Lung microvascular endothelial cell (primary cell): ENCODE measurements at places on chromosomes 5 and 9.

DNA sequence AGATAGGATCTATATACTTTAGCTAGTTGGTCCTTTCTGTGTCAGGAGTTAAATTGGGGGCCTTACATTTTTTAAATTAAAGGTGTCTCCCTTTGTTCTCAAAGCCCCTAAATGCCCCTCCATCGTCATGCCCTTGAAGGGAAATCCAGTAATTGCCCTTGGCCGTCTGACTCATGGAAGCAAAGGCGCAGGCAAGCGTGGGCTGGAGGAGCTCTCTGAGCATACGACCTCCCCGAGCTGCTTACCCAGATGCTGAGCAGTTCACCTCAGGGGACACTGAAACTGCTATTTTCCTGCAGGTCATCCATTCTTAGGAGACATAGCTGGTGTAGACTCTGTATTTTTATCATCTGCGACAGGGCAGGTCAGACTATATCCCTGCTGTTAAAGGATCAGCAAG lies 23.0 kb downstream of the PCSK1 start:
- DNase-seq: no peak

DNA sequence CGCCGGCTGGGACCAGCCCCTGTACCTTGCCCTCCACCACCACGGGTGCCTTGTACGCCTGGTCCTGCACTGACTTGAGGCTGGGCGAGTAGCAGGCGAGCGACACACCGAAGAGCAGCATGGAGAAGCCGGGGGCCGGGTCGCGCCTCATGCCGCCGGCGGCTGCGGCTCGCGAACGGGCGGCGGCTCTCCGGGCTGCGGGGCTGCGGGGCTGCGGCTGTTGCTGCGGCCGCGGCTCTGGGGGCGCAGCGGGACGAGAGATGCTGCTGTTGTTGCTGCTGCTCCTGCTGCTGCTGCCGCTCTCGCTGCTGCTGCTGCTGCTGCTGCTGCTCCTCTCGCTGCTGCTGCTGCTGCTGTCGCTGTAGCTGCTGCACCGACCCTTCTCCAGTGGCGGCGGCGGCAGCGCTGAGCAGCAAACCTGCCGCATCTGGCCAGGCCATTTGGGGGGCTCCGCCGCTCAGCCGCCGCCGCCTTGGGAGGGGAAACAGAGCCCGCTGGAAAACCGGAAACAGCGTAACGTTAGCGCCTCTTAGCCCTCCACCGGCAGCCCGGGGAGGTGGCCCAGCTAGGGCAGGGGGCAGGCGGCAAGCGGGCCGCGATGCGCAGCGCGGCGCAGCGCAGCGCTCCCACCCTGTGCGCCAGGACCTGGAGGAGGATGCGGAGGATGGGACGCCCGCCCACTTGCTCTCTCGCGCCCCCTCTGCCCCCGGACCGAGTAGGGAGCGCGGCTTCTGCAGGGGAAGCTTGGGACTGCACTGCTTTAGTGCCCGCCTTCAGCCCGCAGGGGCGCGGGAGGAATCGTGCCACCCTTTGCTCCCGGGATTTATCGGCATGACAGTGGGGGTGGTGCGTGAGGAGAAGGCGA lies at the start of gene NRG2:
NRG2 (minus strand) TSS at position 657 of the 865 bp plus-strand sequence.
- peak; percentile 56 for DNase-seq

- no peak for DNase-seq
These were observed 38.6 kb downstream of the CAPSL start for GRCh38 chr5:35899800-35900199.

- no peak for DNase-seq
These were observed 547.5 kb downstream of the EBF1 start for GRCh38 chr5:158552241-158552640.

- DNase-seq: no peak
These were observed 35.2 kb upstream of the PAM start for GRCh38 chr5:102719886-102720285.

GRCh38 chr5:124341066-124341858 lies 405.2 kb downstream of the ZNF608 start:
- no peak for DNase-seq

DNA sequence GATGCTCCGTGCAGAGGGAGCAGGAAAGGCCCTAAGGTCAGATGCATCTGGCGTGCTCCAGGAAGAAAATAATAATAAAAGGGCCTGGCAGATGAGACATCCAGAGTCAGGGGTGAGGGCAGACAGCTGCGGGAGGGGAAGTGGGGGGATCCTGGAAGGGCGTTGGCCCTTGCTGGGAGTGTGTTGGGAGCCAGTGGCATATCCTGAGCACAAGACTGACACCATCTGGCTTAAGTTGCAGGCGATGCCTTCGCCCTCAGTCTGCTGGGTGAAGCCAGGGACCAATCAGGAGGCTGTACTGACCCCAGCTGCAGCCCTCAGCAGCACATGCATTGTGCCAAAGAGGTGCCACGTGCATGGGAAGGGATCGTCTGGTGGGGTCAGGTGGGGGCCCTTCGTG lies 3.8 kb downstream of the OR2V2 start:
- no peak for DNase-seq

GRCh38 chr9:74373348-74373747 lies 123.8 kb upstream of the RORB start:
- no peak for DNase-seq

DNA sequence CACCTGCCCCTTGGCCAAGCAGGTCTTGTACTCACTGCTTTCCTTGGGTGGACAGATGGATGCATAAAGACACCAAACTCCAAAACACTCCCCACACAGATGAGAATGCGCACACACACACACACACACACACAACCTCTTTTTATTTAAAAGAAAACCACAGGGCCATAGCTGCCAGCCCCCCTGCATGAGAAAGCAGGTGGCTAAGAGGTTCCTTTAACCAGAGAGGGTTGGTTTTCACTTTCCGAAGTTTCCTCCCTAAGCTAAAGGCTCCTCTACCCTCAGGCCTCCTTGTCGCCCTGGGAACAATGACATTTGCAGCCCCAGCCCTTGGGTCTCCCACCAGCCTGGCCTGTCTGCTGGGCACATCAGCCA lies 11.1 kb downstream of the NR5A1 start:
- no peak for DNase-seq

GRCh38 chr9:127358770-127359169 lies 38.2 kb upstream of the SLC2A8 start:
- no peak for DNase-seq

- no peak for DNase-seq
These were observed 29.0 kb downstream of the PDE6A start for GRCh38 chr5:149915392-149916260.

DNA sequence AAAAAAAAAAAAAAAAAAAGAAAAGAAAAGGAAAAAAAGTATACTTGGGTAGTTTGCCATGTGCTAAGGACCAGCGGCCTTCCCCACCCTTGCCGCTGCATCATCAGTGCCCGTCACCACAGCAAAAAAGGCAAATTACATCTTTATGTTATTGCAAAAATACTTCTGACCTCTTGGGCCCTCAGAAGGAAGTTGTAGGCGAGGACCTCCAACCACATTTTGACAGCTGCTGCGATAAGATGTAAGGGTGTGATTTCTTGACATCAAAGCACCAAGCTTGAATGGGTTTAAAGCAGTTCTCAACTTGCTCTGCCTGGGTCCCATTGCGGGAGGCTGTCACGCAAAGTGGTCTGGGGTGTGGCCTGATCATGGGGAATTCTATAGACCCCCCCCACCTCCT lies 39.2 kb downstream of the DMRT1 start:
- no peak for DNase-seq

GRCh38 chr5:116494784-116495450 lies 79.7 kb downstream of the SEMA6A start:
- DNase-seq: no peak

GRCh38 chr5:66739951-66740350 lies 143.8 kb downstream of the MAST4 start:
- no peak for DNase-seq

GRCh38 chr9:129109537-129109903 lies 1.1 kb downstream of the CRAT start:
- no peak for DNase-seq

DNA sequence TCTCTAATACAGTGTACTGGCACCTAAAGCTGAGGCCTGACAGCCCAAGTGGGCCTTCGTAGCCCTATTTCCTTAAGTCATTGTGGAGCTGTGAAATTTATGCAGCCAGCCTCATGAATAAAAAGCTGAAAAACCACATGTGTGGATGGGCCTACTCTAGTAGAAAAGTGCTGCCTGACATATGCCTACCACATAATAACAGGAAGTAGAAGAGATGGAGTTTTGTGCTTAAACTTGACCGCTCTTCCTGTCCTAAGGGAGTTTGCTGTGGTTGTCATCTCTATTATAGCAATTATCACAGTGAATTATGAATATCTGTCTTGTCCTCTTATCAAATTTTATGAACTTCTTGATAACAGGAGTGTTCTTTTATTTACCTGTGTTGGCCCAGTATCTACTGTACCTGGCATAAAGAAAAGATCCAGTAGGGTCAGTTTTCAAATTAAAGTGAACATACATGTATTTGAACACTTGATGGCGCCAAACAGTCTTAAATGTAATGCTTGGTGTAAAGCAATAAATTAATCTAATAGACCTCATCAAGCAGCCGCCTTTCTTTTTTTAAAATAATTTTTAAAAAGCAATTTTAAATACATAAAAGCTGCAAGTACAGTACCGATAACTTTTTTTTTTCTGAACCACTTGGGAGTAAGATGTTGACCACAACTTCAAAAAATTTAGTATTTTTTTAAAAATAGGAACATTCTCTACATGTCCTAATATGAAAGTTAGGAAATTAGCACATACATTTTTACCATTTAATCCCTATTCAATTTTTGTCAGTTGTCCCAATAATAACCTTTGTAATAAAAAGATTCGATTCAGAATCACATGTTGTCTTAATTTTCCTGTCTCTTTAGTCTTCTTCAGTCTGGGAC lies 51.0 kb downstream of the FKTN start:
- peak; percentile 68 for DNase-seq

DNA sequence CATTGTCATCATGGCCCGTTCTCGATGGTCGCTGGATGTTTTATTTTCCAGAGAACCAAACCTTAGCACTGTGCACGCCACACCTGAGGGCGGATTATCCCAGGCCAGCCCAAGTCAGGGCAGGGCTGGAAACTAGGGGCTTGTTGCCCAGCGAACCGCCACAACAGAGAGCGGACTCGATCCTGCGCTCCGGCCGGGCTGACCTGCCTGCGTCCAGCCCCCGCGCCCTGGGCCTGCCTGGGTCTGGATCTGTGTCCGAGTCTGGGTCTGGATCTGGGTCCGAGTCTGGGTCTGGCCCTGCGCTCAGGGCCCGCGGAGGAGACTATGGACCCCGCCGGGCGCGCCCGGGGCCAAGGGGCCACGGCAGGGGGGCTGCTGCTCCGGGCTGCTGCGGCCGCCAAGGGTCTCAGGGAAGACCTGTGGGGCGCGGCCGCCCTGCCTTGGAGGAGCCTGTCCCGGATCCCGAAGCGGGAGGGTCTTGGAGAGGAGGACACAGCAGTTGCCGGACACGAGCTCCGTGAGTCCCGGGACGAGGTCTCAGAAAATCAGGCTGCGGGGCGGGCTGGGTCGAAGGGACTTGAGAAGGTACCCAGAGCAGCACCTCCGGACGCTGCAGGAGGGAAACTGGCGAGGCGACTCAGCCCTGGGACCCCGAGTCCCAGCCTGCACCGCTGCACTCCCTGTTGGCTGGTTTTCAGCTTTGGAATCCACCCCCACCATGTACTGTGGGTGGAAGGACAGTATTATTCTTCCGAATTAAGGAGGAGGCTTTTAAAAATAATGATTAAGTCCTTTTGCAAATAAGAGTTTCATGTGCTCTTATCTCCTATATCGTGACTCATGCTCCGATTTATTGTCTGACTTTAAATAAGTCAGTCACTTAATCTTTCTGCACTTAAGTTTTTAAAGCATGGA lies at the start of gene ANKDD1B:
ANKDD1B (plus strand) TSS at position 143 of the 915 bp plus-strand sequence; CDS start at position 325, 182 bp downstream.
- DNase-seq: peak; percentile 50

- no peak for DNase-seq
These were observed 361.9 kb downstream of the CSNK1G3 start for GRCh38 chr5:123873846-123874245.

- DNase-seq: no peak
These were observed 39.5 kb downstream of the SNCAIP start for GRCh38 chr5:122351416-122352157.

DNA sequence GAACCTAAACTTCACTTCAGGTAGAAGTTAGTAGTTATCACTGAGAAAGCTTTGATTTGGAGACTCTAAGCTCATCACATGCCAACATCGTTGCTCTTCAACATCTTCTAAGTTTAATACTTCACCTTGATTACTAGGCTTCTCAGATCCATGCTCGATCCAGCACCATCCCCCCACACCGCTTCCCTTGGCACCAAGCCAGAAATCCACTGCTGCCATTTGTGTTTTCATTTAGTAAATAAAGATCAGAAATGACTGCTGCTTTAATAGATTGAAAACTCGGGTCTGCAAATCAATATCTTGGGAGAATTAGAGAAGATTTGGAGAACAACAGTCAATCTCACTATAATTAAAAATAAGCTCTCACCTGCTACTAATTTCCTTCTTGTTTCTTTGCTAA lies 214.7 kb upstream of the NR4A3 start:
- DNase-seq: no peak

DNA sequence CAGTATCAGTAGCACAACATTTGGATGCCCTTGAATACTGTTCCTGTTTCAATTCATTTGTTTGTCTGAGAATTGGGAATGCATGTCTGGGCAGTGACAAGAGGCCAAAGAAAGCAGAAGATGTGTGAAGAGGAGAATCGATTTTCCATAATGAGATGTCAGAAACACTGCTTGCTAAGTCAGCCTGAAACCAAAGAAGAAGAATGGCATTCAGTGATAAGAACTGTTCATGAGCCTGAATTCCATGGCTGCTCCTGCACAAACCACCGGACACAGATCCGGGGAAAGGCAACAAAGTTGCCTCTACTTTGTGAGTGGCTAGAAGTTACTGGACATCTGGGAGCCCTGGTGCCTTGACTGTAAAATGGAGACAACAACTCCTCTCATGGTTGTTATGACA lies 207.2 kb upstream of the RASEF start:
- DNase-seq: no peak

DNA sequence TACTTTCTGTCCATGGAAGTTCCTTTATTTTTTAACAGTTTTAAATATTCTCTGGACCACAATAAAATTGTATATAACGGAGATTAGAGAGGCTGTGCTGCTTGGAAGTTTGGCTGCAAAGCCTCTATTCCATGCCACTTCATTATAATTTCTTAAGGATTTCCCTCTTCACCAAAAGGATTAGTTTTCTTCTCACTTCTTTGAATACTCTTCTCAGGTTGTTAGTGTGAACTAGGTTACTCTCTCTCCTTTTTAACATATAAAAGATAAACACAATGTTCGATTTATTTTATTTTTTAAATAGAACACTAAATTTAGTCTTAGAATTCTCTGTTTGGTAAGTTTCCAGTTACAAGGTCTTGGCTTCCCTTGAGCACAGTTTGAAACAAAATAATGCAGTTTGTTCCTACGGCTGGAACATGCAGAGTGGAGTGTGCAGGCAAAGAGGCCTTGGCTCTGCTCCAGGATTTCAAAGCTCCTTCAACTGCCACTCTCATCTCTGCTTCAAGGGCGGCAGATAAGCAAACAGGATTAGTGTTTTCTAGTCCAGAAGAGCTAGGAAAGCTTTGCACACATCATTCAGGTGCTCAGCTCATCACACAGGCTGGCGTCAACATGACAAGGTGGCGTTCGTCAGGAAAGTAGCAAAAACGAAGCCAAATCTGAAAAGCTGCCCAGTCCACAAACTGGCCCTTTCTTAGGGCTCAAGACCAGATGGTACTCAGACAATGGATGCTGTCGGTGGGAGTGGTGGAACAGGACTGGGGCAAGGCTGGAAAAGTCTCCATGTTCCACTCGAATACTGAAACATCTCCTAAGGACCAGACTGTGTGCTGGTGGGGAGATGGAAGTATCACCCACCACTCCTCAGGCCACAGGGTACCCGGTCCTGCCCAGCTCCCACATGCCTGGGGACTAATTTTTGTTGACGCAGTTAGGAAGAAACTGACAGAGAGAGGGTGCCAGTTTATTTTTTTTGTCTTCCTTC lies 286.6 kb downstream of the CRB2 start:
- DNase-seq: no peak
